Osteoblast (primary cell): ENCODE measurements at places on chromosomes 3 and 15. TPM values are rescaled to one million over a fixed set of nuclear protein-coding genes. Genes with fewer than 3 reads are reported as not detected.

The MYH15 gene
- total RNA-seq: 0.36 and 0.59 TPM in 2 replicates

DNA sequence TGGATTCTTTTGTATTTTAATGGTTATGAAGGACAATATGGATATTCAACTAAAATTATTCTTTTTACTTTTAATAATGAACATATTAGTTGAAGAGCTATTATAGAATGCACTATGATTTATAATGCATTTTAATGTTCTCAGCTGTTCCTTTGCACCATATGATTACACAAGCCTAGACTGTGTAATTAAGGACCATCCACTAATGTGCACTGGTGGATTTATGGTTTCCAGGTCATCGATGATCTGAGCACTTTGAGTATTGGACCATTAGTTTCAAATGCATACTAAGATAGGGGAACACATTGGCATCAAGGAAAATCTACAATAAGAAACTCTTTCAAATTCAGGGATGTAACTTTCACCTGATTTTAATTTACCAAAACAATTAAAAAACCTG lies 16.8 kb downstream of the LRRN1 start:
- DNase-seq: no peak

DNA sequence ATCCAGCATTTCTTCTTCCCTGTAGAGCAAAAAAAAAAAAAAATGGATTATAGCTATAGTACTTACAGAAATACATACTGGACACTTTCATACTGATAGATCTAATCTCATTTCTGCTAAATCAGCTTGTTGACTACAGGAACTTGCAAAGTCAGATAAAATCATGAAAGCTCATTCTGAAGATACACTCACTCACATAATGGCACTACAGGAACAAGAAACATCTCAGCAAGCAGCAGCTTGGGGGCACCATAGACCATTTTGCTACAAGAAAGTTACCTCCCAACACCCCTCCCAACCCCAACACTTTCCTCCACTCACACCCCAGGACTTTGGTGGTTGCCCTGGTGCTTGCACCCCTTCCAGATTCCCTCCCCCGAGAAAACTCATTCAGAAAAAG lies 4.6 kb downstream of the MYH15 start:
- DNase-seq: no peak

- peak; percentile 91 for DNase-seq
Observed at GRCh38 chr15:63250312-63250965, 27.0 kb upstream of the APH1B start.

The TRPC1 gene
- total RNA-seq: 19.9 and 32.1 TPM in 2 replicates

GRCh38 chr3:59374091-59374817 lies 324.4 kb upstream of the CFAP20DC start:
- no peak for DNase-seq

DNA sequence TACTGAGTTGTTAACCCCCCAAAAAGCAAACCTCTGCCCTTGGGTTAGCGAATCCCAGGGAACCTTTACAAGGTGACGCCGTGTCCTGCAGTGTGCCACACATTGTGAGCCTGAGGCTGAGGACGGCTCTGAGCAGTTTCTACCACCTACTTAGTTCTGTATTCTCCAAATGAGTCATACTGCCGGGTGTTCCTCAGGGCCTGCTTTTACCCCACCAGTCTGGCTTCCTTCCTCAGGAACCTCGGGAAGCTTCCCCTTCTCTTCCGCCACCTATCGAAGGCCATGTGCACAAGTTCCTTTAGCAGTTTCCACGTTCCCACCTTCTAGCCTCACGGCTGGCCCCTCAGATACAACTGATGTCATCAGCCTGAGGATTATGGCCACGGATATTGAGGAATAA lies 384.0 kb upstream of the TPM1 start:
- peak; percentile 21 for DNase-seq
